ENCODE measurements at places on chromosomes 12 and 14.

DNA sequence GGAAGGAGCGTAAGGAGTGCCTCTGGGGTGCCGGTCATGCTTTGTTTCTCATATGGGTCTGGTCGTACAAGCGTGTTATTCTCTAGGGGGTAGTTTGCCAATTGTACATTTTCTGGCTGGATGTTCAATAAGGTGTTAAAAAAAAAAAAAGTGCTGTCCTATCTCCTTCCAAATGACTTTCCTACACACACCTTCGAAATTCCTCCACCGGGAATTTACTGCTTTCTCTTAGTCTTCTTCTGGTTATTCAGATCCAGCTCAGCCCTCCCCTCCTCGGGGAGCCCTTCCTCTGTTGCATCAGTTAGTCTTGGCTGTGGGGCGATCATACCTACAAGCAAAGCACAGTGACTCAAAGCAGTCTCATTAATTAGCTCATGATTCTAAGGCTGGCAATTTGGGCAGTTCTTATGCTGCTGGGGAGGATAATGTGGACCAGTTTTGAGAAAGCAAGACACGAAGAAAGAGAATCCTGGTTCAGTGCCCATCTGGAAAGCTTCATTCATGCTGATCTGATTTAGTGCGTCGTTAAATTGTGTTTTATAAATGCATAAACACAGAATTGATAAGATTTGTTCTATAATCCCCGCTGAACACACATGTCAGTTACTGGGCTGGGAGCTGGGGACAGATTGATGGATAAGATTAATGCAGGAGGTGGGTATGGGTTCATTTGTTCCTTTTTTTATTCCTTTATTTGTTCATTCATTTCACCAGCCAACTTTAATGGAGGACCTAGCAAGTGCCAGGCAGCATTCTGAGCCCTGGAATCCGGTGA lies 9.2 kb upstream of the CLMN start:
- no peak for DNase-seq

DNA sequence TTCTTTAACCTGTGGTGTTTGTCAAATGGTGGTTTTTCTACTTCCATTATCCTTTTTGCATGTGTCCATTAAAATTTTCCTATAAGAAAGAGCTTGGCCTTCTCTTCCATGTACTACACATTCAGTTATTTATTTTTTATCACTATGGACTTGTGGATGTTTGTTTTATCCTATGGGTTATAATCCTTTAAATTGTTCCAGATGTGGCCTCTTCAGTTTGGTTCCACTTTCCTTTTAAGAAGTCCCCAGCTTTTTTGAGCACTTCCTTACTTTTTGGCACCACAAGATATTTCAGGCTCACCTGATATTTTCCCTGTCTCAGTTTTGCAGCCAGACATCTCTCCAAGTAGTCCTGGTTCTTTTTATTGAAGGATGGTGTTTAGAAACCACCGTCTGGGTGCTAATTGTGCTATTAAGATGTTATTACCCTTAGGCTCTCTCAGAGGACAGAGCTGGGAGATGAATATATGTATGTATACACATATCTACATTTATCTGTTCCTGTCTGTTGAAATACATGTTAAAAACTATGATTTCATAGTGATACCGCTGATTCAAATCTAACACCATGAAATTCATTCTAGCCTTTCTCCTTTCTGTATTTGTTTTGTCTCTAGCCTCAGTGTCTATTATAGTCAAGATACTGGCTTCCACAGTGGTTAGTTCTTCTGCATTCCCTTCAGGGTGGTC lies 408.5 kb upstream of the RGS6 start:
- DNase-seq: no peak

GRCh38 chr12:110930348-110931314 lies 10.3 kb upstream of the MYL2 start:
- no peak for DNase-seq

DNA sequence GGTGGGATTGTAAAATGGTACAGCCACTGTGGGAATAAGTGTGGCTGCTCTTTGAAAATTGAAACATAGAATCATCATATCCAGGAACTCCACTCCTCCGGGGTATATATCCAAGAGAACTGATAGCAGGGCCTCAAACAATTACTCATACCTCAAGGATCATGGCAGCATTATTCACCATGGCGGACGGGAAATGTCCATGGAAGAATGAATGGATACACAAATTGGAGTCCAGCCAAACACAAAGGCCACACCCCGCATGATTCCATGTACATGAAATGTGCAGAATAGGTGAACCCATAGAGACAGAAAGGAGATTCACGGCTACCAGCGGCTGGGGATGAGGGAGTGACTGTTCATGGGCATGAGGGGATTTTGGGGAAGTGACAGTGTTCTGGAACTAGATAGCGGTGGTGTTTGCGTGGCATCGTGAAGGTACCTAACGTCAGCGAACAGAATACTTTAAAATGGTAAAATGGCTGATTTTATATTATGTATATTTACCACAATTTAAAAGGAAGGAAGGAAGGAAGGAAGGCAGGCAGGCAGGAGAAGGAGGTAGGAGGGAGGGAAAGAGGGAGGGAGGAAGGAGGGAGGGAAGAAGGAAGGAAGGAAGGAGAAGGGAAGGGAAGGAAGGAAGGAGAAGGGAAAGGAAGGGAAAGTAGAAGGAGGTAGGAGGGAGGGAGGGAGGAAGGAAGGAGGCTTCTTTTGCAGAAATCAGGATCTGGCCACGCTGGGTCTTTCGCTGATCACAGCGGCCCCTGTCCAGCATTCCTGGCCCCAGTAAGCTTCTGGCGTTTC lies 14.1 kb upstream of the NCOR2 start:
- no peak for DNase-seq

- DNase-seq: peak; percentile 85
Measured at GRCh38 chr14:67187826-67188225, 1.4 kb upstream of the GARIN2 start.

DNA sequence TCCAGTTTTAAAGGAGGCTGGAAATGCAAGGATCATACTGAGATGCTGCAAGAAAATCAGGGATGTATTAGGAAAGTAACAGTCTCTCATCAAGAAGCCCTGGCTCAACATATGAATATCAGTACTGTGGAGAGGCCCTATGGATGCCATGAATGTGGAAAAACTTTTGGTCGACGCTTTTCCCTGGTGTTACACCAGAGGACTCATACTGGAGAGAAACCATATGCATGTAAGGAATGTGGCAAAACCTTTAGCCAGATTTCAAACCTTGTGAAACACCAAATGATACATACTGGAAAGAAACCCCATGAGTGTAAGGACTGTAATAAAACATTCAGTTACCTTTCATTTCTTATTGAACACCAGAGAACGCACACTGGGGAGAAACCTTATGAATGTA lies 24.5 kb downstream of the ZNF891 start:
- DNase-seq: no peak

DNA sequence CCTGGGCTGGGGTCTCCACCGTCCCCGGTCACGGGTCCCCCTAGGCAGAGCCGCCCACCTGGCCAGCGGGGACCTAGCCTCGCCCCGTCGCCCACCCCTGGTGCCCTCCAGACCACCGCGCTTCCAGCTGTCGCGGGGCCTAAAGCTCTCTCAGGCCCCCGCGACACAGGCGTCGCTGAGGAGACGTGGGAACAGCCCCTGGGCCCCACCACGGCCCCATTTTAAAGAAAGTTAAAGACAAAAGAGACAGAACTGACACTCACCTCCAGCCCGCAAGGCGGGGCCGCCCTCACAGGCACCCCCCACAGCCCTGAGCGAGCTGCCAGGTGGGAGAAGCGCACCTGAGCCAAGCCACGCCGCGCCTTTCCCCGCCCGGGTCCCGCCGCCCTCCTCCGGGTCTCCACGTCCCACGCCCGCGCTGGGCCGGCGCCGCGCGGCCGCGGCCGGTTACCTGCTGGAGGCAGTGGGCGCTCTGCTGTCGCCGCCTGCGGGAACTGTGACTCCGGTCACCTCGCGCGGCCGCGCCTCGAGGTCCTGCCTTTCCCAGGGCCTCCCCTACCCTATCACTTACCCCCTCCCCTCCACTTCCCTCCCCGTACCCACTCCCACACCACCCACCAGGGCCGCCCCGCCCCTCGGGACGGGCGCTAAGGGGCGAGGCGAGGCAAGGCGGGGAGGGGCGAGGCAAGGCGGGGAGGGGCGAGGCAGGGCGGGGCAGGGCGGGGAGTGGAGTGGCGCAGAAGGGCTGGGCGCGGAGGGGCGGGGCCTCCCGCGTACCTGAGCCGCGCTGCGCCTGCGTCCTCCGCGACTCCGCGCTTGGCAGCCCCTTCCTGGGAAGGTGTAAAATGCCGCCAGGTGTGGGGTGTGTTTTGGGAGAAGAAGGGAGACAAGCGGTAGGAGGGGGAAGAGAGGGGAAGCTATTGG lies 31.2 kb downstream of the TC2N start:
- DNase-seq: peak; percentile 56

- DNase-seq: no peak
Measured at GRCh38 chr14:96945721-96946120, 148.5 kb downstream of the VRK1 start.

DNA sequence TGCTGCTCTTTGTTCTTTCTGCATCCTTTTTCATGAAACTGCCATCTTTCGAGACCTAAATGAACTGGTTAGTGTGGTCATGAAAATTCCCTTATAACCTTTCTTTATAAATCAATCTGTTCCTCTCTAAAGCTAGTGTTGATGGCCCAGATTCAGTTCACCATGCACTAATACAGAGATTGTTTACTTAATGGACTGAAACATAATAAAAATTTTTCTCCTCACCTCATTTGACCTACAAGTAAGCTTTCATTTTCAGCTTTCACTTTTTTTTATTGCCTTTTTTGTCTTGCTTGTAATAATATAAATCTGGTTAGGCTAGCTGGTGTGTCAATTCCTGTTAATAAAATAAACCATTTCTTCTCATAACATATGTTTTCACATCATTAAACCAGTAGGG lies 183.8 kb downstream of the CCDC59 start:
- no peak for DNase-seq

GRCh38 chr14:95683793-95684192 lies 2.4 kb upstream of the TCL1B start:
- DNase-seq: peak; percentile 32

- DNase-seq: no peak
Measured at GRCh38 chr12:106429636-106430035, 72.1 kb downstream of the POLR3B start.

GRCh38 chr14:33454707-33455106 lies 496.2 kb downstream of the EGLN3 start:
- no peak for DNase-seq

DNA sequence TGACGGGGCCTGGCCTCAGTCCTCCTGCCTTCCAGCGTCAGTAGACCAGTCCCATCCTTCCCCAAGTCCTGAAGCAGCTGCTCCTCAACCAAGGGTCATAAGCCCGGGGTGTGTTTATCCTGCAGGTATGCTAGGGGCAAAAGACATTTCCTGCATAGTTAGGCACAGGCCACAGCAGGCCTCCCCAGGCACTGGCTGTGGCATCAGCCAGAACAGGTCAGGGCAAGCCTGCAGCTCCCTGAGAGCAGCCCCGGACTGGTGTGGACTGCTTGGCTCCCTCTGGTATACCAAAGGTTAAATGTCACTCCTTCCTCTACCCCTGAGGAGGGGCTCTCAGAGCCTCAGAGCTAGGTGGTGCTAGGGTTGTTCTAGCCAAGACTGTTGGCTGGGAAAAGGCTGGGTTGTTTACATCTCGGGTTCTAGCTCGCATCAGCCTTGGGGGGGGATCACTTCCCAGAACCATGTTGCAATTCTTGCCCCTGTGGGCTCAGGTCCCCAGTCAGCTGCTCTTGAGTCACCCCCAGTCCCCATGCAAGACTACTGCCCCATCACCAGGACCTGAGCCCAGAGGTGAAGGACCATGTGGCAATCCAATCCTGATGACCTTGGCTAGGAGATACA lies 2.9 kb downstream of the MMP14 start:
- no peak for DNase-seq

GRCh38 chr12:3218228-3219171 lies 141.3 kb downstream of the TSPAN9 start:
- no peak for DNase-seq

DNA sequence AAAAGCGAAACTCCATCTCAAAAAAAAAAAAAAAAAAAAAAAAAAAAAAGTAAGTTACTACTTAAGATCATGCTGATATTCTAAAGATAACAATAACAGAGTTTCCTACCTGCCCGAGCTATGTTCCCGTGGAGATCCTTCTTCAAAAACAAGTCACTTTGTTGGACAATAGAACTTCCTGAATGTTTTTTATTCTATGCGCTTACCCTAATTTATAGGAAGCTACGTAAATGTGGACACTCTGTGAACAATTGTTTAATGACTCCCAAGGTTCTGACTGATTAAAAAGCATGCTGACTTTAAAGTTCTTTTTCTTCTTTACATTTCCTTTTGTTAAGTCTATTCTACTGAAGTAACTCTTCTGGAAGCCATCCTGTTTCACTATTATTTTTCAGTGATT lies 52.5 kb downstream of the FGD4 start:
- DNase-seq: no peak

- peak; percentile 18 for DNase-seq
Measured at GRCh38 chr14:105023791-105024480, 3.1 kb upstream of the CDCA4 start.

DNA sequence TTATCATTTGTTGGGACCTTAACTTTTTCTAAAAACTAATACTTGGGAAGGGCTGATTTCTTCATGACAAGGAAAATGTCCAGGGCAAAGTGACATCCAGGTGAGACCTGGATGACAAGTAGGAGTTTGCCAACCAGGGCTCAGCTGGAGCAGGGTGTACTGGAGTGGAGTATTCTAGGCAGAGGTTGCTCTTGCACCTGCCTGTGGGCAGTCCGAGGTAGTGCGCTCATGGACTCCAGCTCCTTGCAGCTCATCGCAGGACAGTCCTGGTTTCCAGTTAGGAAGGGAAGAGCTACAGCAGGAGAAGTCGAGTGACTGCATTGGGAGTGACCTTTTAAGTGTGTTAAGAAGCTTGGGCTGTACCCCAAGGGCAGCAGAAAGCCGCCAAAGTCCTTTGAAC lies 175.9 kb downstream of the PELI2 start:
- DNase-seq: no peak

DNA sequence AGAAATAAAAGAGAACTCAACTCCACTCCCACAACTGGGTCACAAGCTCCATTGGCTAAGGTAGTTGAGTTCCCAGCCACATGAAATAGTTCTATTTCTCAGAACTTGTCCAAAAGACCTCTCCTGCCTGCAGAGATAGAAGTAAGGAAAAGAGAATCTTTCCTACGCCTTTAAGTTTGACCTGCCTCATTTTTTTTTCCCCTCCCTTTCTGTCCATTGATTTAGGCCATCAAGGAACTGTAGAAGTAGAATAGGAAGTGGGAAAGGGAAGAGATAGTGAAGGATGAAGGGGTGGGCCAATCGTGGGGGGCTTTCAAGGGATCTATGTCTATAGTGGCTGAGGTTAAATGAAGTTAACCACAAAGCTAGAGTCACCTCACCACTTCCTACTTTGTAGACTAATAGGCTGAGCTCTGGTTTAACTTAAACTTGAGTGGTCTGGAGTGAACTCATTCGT lies 13.9 kb upstream of the NUDT4 start:
- DNase-seq: no peak

All from HCT116 (cell line).